ENCODE measurements at places on chromosomes 11 and 22.

- no peak for DNase-seq
Observed at GRCh38 chr11:104096900-104097299, 60.5 kb downstream of the DDI1 start.

DNA sequence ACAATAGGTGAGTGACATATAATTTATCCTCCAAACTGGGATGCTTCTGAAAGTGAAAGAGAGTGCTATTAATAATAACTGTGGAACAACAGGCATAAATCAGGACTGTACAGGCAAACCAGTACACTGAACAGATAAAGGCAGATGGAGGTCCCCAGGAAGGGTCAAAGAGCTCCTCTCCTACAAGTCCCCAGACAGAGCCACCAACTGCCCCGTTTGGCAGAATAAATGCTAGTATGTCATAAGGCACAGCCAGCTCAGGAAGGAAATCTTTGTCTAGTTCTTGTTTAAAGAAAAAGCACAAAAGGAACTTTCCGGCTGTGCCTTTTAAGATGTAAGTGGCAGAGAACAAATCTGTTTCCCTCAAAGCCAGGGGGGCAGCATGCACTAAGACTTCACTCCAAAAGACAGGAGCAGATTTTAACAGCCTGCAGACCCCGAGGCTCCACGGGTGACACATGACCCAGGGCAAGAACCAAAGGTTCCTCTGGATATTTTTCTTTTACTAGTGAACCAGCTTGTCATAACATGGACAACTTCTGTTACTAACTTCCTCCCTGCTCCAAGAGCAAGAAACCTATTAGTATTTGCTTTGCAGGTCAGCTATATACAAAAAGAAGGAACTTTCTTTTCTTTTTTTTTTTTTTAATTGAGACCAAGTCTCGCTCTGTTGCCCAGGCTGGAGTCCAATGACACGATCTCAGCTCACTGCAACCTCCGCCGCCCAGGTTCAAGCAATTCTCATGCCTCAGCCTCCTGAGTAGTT, 50.2 kb downstream of the MYH9 start:
- no peak for DNase-seq

- no peak for DNase-seq
Observed at GRCh38 chr11:123853038-123853437, 32.4 kb downstream of the TMEM225 start.

DNA sequence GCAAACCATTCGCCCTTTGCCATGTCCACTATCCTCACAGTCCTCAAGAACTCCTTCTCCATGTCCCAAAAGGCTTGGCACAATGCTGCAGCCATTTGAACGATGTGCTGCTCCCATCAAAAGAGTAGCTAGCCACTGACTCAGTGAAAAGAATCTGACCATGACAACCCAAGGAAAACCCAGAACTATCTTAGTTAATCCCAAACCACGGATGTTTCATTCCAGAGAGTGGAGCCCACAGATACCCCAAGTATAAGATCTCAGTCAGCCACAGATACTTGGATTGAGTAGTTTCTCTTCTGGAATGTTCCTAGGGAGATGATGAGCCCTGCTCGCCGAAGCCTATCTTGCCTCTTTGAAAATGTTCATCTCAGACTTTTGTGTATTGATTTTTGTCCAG, 176.9 kb downstream of the NAV2 start:
- no peak for DNase-seq

DNA sequence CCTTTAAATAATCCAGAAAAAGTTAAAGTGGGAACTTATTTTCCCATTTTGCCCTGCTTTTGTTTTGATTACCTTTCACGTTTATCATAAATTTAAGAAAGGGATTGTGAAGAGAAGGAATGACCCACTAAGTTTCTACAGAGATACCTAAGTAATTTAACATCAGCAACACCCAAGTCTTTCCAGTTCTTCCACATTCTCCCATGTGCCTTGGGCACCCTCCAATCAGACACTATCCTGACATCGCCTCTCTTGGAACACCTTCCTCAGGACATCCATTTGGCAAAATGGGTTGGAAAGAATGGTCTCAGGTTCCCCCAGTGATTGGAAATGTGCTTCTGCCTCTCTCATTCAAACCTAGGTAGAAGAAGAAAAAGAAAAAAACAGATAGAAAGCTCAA, 6.3 kb downstream of the BBOX1 start:
- DNase-seq, result no peak

DNA sequence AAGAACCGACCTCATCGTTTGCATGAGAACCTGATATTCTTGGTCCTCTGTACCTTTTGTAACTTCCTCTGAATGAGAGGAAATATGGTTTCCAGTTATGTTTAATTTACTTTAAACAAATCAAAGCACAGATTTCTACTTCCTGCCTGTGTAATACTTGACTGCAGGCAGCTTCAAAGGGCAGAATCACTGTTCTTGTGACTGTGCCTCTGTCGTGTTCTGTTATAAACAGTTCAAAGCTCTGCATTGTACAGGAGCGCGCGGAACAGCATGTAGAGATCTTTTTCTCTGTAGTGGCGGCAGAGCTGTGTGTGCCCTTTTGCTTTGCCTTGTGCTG, 73.2 kb upstream of the CLDN5 start:
- no peak for DNase-seq

DNA sequence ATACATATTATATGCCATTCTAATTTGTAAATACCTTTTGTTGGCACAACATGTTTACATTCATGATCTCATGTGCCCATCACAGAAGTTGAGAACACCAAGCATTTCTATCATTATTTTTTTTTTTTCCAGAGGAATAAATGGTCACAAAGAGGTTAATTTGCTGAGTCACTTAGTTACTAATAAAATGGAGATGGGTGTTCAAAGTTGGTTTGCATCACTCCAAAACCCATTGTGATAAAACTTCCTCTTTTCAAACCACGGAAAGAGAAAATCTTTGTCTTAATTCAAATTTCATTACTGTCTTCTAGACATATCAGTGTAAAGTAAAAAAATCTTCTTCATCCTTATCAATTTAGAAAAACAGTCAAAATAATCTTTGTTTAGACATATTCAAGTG, 636.8 kb upstream of the CCDC179 start:
- no peak for DNase-seq

DNA sequence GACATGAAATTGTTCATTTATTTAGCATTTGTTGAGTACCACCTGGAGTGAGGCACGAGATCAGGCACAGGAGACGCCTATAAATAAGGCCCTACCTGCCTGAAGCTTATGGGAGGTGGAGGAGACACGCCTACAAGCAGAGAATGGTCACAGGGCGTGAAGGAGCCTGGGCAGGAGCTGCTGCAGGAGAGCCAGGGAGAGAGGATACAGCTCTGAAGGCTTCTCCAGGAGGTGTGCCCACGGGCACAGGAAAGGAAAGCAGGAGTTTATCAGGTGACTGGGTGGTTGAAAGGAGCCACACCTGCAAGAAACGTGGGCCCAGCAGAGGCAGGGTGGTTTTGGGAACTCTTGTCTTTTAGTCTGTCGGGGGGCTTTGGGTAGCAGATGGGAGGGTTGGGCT, 70.3 kb downstream of the BMAL1 start:
- no peak for DNase-seq

- DNase-seq, result no peak
Observed at GRCh38 chr11:78310500-78310909, 107.1 kb downstream of the GAB2 start.

All from nephron progenitor cell (in vitro differentiated cells).